ENCODE measurements at places on chromosomes 2 and 18. TPM values are rescaled to one million over a fixed set of nuclear protein-coding genes. Genes with fewer than 3 reads are reported as not detected.

- no peak for DNase-seq
- no peaks in the 10 kb centered on the region for H3K36me3 ChIP-seq
- no peak overlapping the region for H3K27ac ChIP-seq
- peaks cover 6% of the 10 kb centered on the region for H3K4me1 ChIP-seq
- H3K4me3 ChIP-seq = no peak overlapping the region
Measured at GRCh38 chr18:74281980-74282754, 9.6 kb downstream of the CYB5A start.

Gene CENPA
- total RNA-seq = 59.2 TPM

DNA sequence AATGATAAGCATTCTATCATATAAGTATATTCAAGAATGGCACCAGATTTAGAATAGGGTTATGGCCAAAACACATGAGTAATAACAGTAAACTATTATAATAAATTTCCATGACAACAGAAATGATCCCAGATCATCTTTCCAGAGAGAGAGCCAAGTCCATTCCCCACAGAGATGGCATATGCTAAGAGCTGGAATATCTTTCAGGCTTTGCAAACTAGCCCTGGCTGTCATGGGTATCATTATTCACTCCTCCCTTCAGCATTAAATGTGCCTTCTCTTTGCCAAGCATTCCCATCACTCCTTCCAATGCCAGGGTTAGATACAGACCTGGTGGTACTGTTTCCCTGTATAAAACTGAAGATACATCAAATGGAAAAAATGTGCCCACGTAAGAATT, 10.9 kb downstream of the FEZ2 start:
- H3K27me3 ChIP-seq = no peaks in the 10 kb centered on the region
- peaks cover 5% of the 10 kb centered on the region for H3K36me3 ChIP-seq
- DNase-seq = no peak
- H3K4me3 ChIP-seq = no peak overlapping the region

Gene FAM98A
- total RNA-seq = 64.7 TPM

GRCh38 chr2:74935975-74936391, 22.5 kb upstream of the POLE4 start:
- H3K27ac ChIP-seq = no peak overlapping the region
- H3K4me1 ChIP-seq = no peaks in the 10 kb centered on the region
- no peaks in the 10 kb centered on the region for H3K27me3 ChIP-seq
- no peaks in the 10 kb centered on the region for H3K36me3 ChIP-seq
- DNase-seq = no peak
- no peak overlapping the region for H3K4me3 ChIP-seq

- no peak overlapping the region for H3K27ac ChIP-seq
- DNase-seq = peak; percentile 24
- no peaks in the 10 kb centered on the region for H3K36me3 ChIP-seq
- H3K4me3 ChIP-seq = no peak overlapping the region
- H3K27me3 ChIP-seq = no peaks in the 10 kb centered on the region
- no peaks in the 10 kb centered on the region for H3K4me1 ChIP-seq
Measured at GRCh38 chr2:165847001-165847400, 53.0 kb upstream of the GALNT3 start.

DNA sequence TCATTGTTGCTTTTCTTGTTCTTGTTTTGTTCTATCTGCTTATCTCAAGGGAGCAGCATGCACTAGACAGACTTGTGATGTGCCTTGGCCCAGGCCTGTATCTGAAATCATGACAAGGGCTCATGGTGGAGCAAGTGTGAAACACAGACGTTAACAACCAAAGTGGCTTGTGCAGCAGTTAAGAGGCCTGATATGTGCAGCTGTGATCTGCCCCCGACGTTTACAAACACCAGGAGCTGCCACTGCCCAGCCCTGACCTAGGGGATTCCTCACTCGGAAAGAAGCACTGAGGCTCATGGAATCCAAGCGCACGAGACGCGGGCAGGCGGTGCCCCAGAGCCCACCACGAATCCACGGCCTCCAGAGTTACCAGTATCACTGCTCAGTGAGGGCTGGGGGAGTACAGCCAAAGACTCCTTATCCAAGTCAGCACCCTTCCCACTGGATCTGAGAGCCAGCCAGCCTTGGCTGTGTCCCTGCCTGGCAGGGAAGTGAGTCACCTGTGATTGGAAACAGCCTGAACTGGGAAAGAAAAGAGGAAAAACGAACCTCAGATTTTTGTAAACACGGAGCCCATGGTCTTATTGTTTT, 62.3 kb upstream of the SNTG2 start:
- H3K4me1 ChIP-seq = peaks cover 3% of the 10 kb centered on the region
- no peaks in the 10 kb centered on the region for H3K36me3 ChIP-seq
- no peak for DNase-seq
- H3K27ac ChIP-seq = no peak overlapping the region
- H3K27me3 ChIP-seq = no peaks in the 10 kb centered on the region
- no peak overlapping the region for H3K4me3 ChIP-seq

- peak; percentile 3 for DNase-seq
- H3K27me3 ChIP-seq = no peaks in the 10 kb centered on the region
- no peak overlapping the region for H3K27ac ChIP-seq
- no peaks in the 10 kb centered on the region for H3K36me3 ChIP-seq
- H3K4me1 ChIP-seq = no peaks in the 10 kb centered on the region
Measured at GRCh38 chr2:5067816-5068215, 624.4 kb upstream of the SOX11 start.

GRCh38 chr2:160859096-160859495, 301.1 kb upstream of the TANK start:
- H3K4me3 ChIP-seq = no peak overlapping the region
- H3K36me3 ChIP-seq = no peaks in the 10 kb centered on the region
- H3K27ac ChIP-seq = no peak overlapping the region
- H3K4me1 ChIP-seq = no peaks in the 10 kb centered on the region
- peak; percentile 10 for DNase-seq

DNA sequence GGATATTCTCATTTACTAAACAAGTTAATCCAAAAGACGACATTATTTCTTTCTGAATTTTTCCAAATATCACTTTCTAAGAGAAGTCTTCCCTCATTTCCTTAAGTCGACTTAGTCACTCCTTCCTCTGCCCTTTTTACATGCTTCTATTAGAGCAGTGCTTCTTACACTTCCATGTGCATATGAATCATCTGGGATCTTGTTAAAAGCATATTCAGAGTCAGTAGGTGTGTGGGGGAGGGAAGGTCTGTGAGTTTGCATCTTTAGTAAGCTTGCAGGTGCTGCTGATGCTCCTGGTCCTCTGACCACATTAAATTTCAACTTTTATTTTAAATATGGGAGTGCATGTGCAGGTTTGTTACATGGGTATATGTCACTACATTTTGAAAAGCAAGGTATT, 582.6 kb downstream of the NRXN1 start:
- no peak for DNase-seq
- no peak overlapping the region for H3K4me3 ChIP-seq
- H3K36me3 ChIP-seq = no peaks in the 10 kb centered on the region
- peaks cover 14% of the 10 kb centered on the region for H3K4me1 ChIP-seq

GRCh38 chr2:5520463-5520972, 171.7 kb upstream of the SOX11 start:
- no peaks in the 10 kb centered on the region for H3K36me3 ChIP-seq
- no peak overlapping the region for H3K4me3 ChIP-seq
- H3K27ac ChIP-seq = no peak overlapping the region
- no peaks in the 10 kb centered on the region for H3K4me1 ChIP-seq
- no peaks in the 10 kb centered on the region for H3K27me3 ChIP-seq
- no peak for DNase-seq

DNA sequence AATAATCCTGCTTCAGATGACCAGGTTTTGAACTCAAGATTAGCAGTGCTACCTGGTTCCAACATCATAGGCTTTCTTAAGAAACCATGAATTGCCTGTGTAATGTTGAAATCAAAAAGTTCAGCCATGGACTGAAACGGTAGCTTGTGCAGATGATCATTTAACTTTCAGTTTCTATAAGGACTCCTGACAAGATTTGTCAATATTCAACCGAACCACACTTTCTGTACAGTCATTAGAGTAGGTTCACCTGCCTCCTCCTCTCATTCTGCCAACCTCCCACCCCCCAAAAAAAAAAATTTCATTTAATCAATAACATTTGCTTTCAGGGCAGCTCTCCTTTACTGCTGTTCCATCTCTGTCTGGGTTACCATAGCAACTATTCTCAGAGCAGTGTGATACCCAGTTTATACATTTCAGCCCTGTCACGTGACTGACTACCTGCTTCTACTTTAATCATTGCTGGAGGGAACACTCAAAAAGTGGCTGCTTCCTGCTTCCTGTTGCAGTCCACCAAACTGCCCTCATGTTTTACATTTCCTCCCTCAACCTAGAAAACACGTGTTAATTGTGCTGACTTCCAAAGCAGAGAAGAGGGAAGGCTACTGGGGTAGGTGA, 275.5 kb downstream of the SS18 start:
- H3K4me3 ChIP-seq = no peak overlapping the region
- no peak overlapping the region for H3K27ac ChIP-seq
- H3K36me3 ChIP-seq = no peaks in the 10 kb centered on the region
- H3K4me1 ChIP-seq = no peaks in the 10 kb centered on the region
- no peak for DNase-seq
- H3K27me3 ChIP-seq = peaks cover 20% of the 10 kb centered on the region

DNA sequence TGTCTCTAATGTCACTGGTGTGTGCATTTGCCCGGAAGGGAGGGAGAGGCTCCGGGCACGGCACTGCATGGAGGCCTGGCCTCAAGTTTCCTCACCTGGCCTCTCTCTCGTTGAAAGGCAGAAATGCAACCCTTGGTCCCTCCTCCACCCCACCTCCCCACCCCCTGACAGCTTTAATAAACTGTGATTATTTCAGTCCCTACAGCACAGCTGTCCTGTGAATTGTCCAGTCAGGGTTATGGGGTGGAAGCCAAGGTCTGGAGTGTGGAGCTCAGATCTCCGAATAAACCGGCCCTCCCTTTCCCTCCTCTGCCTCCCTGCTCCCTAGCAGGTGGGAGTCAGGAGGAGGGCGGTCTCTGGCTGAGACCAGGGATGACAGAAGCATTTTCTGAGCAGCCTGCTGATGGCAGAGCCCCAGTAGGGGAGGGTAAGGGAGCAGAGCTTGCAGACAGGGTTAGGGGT, 199.2 kb upstream of the SMAD2 start:
- no peaks in the 10 kb centered on the region for H3K4me1 ChIP-seq
- no peak overlapping the region for H3K4me3 ChIP-seq
- H3K36me3 ChIP-seq = no peaks in the 10 kb centered on the region

GRCh38 chr2:12173271-12173942, 427.0 kb downstream of the LPIN1 start:
- no peak overlapping the region for H3K4me3 ChIP-seq
- DNase-seq = peak; percentile 30
- H3K27me3 ChIP-seq = no peaks in the 10 kb centered on the region

DNA sequence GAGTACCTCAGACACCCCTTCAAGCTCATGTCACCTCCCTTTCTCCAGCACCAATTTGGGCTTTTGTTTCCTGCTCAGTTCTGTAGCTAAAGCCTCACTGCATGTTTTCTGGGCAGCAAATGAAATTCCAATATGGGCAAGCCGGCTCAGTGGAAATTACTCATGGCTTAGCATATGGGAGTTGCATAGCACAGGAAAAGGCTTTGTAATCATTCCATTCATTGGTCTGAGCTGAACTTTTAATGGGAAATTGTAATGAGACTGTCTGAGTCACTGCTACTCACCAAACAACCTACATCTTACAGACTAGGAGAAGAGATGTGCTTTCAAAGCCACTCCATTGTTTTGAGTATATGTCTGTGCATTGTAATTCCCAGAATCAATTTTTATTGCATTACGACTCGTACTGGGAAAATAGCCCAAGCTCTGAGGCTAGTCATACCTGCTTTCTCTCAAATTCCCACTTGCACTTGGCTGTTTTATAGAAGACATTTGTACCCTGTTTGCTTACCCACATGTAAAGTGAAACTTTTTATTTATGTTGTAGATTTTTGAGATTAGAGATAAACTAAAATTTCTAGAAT, 139.5 kb upstream of the LRATD1 start:
- peak; percentile 24 for DNase-seq
- H3K36me3 ChIP-seq = no peaks in the 10 kb centered on the region
- H3K27me3 ChIP-seq = no peaks in the 10 kb centered on the region
- no peaks in the 10 kb centered on the region for H3K4me1 ChIP-seq
- no peak overlapping the region for H3K4me3 ChIP-seq

Data from A673 (cell line).